ENCODE measurements at places on chromosomes 4 and X. TPM values are rescaled to one million over a fixed set of nuclear protein-coding genes. Genes with fewer than 3 reads are reported as not detected.

Gene KLKB1
- 2.6 TPM for total RNA-seq

Gene DTHD1
- total RNA-seq, result not detected

Gene CXCL10
- not detected for total RNA-seq

Gene TRIM75
- not detected for total RNA-seq

Gene LINC00632
- total RNA-seq, result 88.3 TPM

Gene EDA2R
- total RNA-seq, result 2.9 TPM

Gene POU3F4
- not detected for total RNA-seq

Gene PCDH11X
- total RNA-seq, result not detected

Gene NEUROG2
- not detected for total RNA-seq

Gene BMX
- 0.52 TPM for total RNA-seq

Gene MAGEE2
- not detected for total RNA-seq

Gene PGRMC2
- total RNA-seq, result 20.2 TPM

Gene SMIM31
- 2.6 TPM for total RNA-seq

Gene NSG1
- total RNA-seq, result 1.3 TPM

Gene TMEM128
- total RNA-seq, result 12.9 TPM

Gene ANTXR2
- total RNA-seq, result 16.9 TPM

Gene ASB5
- not detected for total RNA-seq

Gene LRIT3
- total RNA-seq, result 0.26 TPM

Gene PABPC1L2B
- not detected for total RNA-seq

Gene KLHL13
- 3.4 TPM for total RNA-seq

Measured in body of pancreas (tissue), 4 donors.